ENCODE measurements at places on chromosomes 13 and 19. TPM values are rescaled to one million over a fixed set of nuclear protein-coding genes. Genes with fewer than 3 reads are reported as not detected.

The MAG gene
- polyA plus RNA-seq, result not detected

The CLEC4M gene
- polyA plus RNA-seq, result not detected

The KLK4 gene
- polyA plus RNA-seq, result not detected

The RFPL4A gene
- not detected for polyA plus RNA-seq

The RFXAP gene
- 2.7 TPM for polyA plus RNA-seq

The CD33 gene
- polyA plus RNA-seq, result not detected

The PLIN5 gene
- not detected for polyA plus RNA-seq

The GJB2 gene
- polyA plus RNA-seq, result 0.09 TPM

The TTYH1 gene
- polyA plus RNA-seq, result not detected
